ENCODE measurements at places on chromosomes 11 and 22.

DNA sequence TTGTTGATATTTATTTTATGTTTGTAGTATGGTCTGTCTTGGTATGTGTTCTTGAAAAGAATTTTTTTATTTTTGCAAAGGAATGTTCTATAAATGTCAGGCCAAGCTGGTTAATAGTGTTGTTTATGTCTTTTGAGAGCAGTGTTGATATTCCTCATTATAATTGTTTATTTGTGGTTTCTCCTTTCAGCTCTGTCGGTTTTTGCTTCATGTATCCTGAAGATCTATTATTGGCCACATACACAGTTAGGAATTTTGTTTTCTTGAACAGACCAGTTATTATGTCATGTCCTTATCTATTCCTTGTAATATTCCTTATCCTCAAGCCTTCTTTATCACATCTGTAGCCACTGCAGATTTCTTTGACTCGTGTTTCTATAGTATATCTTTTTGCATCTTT is 56.5 kb downstream of the PDHX start:
- no peak for DNase-seq

DNA sequence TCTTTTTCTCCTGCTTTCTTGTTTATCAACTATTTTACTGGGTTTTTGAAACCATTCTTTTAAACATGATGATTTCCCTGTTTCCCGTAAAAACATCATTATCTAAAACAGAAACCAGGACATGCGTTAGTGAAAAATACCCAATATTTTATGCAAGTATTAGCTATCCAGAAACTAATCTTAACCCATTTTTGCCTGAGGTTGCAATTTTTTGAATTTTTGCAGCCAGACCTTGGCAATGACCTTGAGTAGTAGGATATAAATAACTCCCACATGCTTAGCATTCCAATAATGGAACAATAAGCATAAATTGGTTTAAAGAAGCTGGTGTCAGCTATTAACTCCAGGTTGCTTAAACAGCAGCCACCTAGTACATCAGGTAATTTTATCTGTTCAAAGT is 308.9 kb upstream of the ANO3 start:
- DNase-seq = no peak

GRCh38 chr22:44311855-44312170 is 938 bp downstream of the SHISAL1 start:
- DNase-seq = no peak

GRCh38 chr11:127843483-127844396 is 743.6 kb downstream of the ETS1 start:
- peak; percentile 72 for DNase-seq

GRCh38 chr11:65383778-65384177 is 1.3 kb upstream of the SLC25A45 start:
- peak; percentile 9 for DNase-seq

All from NCI-H1417 (cell line).